Inflammatory macrophage treated with lipopolysaccharide for 4 hours (primary cell): ENCODE measurements at places on chromosomes 16 and 17.
A peak's percentile ranks its signal among the peaks of the same experiment; 100 is the strongest.

- DNase-seq = no peak
Observed at GRCh38 chr16:78816499-78817195, 717.2 kb downstream of the WWOX start.

DNA sequence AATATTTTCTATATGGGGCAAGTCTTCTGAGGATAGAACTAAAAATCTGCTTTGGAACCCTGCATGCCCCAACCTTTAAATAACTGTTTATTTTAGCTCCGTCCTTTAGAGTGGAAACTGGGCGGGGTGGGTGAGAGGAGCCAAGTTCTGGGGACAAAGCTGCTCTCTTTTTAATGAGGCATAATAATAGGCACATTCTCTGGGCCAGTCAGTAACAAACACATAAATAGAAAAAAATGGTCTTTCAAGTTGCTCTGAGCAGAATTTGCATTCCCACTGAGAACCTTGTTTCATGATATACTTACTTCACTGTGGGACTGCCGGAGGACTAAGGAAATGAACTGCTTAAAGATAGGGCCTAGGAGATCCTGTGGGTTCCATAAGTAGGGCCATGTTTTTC lies 51.5 kb downstream of the KNOP1 start:
- no peak for DNase-seq

DNA sequence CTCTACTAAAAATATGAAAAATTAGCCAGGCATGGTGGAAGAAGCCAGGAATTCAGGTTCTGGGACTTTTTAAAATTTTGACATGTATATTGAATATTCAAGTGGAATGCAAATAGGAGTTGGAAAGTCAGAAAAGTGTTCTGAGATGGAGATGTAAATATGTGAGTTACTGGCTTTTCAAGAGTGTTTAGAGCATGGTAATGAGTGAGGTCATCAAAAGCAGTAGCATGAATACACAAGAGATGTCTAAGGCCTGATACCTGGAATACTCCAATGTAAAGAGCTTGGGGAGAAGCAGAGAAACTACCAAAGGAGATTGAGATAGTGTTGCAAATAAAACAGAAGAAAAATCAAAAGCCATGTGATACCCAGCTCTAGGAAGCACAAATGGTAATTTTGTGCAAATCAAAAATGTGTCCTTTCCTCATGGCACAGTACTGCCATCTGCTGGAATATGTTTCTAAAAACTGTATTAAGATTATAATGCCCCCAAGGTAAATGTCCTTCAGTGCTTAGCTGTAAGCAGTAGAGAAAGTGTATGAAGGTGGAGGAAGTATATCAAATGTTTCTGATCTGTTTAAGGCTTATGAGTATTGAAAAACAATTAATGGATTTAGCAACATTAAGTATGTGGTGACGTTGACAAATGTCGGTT lies 908.4 kb downstream of the KCNJ18 start:
- DNase-seq = peak; percentile 10

GRCh38 chr17:16319969-16320368 lies 33.3 kb downstream of the CENPV start:
- no peak for DNase-seq

- peak; percentile 11 for DNase-seq
Observed at GRCh38 chr16:23155445-23156049, 6.3 kb upstream of the USP31 start.

GRCh38 chr16:56295059-56295665 lies 103.9 kb downstream of the GNAO1 start:
- DNase-seq = no peak

- DNase-seq = no peak
Observed at GRCh38 chr16:1865902-1866690, 5.9 kb downstream of the MEIOB start.

DNA sequence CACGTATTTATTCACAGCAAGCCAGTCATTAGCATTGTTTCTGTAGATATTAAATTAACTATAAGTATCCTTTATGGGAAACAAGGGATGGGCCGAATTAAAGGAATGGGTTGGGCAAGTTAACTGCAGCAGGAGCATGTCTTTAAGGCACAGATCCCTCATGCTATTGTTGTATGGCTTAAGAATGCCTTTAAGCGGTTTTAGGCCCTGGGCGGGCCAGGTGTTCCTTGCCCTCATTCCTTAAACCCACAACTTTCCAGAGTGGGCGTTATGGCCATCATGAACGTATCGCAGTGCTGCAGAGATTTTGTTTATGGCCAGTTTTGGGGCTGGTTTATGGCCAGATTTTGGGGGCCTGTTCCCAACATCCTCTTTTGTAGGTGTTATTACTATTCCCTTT lies 9.1 kb downstream of the PHKB start:
- no peak for DNase-seq

DNA sequence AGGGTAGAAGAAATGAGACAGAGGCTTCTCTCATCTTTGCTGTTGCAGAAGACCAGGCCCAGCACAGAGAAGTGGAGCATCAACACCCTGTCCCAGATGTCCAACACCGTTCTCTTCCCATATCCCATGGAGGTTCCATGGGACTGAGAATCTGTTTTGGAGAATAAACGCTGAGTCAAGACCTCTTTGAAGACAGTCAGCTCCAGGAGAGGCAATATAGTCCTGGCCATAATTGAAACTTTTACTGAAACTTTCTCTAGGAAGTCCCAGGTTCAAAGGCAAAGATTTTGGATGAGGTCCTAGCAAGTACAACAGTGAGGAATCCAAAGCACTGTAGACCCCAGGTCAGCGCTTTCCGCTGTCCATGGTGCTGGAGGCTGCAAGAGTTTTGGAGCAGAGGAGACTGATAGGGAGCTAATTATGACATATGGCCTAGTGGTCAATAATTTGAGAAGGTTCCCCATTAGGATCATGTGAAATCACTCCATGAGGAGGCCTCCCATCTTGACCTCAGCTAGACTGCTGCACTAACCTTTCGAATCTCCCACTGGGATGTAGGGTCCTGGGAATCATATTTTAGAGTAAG lies 36.0 kb downstream of the OSBPL7 start:
- no peak for DNase-seq

- DNase-seq = no peak
Observed at GRCh38 chr17:17982801-17983200, 10.1 kb downstream of the DRC3 start.

DNA sequence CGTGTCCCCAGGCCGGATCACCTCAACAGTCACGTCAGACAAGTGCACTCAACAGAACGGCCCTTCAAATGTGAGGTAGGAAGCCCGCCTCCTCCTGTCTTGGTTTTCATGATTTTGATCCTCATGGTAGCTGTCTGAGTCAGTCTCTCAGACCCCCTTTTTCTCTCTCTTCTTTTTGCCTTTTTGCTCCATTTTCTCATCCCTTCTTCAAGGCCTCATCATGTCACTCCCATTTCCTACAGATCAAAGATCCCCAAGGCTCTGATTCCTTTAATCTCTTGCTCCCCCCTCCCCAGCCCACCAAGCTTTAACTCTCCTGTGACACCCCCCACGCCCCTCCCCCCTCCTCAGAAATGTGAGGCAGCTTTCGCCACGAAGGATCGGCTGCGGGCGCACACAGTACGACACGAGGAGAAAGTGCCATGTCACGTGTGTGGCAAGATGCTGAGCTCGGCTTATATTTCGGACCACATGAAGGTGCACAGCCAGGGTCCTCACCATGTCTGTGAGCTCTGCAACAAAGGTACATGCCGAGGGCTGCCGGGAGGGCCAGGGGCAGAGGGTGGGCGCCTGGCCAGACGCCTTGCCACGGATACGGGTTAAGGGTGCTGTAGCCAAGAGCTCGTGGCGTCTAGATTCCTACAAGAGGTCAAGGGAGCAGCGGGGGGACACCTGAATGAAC lies 2.0 kb downstream of the MAZ start:
- no peak for DNase-seq

GRCh38 chr17:364308-364707 lies 11.7 kb upstream of the RPH3AL start:
- DNase-seq = no peak

DNA sequence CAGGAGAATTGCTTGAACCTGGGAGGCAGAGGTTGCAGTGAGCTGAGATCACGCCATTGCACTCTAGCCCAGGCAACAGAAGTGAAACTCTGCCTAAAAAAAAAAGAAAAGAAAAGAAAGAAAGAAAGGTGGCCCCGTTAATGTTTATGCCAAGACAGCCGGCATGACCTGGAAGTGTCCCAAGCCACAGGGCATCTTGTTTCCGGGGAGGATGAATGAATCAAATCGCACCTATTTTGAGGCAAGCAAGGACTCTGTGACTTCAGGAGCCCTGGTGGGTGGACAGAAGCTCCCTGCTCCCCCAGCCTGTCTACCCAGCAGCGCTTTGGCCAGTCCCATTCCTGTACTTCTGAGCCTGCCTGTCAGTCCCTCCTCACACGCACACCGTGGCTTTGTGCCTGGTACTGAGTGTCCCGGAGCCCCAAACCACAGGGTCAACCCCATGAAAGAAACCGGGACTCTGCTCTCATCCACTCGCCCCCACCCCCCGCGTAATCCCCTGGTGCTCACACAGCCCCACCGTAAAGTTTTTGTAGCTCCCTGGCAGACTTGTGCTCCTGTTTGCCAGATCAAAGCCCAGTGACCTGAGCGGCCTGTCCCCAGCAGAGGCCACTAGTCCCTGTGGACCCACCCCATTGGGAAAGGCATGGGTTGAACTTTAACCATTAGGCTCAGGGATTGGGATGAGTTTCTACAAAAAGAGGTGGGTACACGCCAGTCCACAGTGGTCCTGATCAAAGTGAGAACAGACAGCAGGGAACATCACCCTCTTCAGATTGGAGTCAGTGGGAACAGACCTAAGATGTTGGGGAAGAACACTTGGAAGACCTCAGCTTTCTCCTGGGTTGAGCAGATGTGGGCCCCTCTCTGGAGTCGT lies 19.3 kb downstream of the CD2BP2 start:
- peak; percentile 27 for DNase-seq

GRCh38 chr16:80084163-80084562 lies 456.6 kb upstream of the DYNLRB2 start:
- no peak for DNase-seq

- DNase-seq = no peak
Observed at GRCh38 chr17:75349589-75349988, 55.9 kb downstream of the GRB2 start.

DNA sequence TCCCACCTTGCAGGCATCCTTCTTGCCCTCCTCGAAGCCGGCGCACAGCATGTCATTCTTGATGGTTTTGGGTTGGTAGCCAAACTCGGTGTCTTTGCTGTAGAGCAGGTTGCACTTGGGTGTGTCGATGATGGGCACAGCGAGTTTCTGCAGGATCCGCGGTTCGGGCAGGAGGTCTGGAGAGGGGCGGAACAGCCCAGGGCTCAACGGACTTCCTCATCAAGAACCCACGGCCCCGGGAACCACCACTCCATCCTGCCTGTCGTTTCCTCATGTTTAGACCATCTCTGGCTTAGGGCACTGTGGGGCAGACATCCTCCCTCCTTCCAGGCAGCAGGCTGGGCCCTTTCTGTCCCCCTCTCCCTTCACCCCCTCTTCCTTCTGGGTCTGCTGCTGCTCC lies 6.5 kb downstream of the PRSS27 start:
- no peak for DNase-seq

GRCh38 chr17:1561420-1562175 lies 994 bp downstream of the PITPNA start:
- no peak for DNase-seq

GRCh38 chr17:59764292-59764741 lies 56.9 kb downstream of the VMP1 start:
- no peak for DNase-seq

GRCh38 chr17:75088465-75089417 lies 987 bp downstream of the SLC16A5 start:
- peak; percentile 71 for DNase-seq

DNA sequence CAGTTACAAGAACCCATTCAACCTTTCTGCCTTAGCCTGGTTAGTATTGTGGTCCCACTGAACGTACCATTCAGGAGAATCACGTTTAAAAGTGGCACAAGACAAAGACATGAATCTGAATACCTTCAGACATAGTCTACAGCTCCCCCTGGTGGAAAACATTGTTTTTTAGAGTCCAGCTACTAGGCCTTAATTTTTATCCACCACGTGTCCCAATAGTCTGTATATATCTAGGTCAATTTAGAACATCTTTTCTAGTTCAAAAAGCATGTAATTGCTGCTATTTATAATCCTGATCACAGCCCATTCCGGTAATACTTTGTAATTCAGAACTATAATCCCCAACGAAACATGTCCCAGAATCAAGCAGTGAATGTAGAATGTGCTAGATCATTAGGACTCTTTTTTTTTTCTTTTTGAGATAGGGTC lies 13.7 kb upstream of the GUCY2D start:
- peak; percentile 89 for DNase-seq

DNA sequence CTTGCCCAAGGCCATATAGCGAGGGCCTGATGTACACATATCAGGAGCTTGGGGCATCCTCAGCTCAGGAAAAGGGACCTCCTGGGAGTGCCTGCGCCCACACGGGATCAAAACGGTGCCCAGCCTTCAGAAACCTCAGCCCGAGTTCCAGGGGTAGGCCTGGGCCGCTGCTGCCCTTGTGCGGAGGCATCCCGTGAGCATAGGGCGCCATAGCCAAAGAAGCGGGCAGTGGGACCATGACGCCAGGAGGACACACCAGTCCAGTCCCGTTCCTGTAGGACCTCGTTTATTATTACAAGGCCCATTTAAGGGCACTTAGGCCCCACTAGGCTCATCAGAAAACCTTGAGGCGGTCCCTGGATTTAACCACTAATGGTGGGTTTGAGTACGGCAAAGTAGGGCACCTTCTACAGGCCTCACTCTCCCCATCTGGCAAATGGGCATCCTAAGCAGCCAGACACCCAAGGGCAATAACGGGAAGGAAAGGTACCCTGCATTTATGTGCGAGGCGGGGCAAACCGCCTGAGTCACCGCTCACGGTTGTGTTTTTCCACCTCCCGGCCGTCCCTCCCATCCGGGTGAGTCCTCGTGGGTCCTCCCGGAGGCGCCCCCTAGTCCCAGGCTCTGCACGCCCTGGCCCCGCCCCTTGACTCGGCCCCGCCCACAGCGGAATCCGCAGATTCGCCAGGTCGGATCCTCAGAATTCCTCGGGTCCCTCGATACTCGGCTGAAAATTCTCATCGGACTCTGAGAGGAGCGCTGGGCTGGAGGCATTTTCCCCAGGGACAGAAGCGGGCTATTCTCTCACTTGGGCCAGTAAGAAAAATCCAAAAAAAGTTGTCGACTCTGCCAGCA lies 726 bp upstream of the SETD1A start:
- peak; percentile 82 for DNase-seq

DNA sequence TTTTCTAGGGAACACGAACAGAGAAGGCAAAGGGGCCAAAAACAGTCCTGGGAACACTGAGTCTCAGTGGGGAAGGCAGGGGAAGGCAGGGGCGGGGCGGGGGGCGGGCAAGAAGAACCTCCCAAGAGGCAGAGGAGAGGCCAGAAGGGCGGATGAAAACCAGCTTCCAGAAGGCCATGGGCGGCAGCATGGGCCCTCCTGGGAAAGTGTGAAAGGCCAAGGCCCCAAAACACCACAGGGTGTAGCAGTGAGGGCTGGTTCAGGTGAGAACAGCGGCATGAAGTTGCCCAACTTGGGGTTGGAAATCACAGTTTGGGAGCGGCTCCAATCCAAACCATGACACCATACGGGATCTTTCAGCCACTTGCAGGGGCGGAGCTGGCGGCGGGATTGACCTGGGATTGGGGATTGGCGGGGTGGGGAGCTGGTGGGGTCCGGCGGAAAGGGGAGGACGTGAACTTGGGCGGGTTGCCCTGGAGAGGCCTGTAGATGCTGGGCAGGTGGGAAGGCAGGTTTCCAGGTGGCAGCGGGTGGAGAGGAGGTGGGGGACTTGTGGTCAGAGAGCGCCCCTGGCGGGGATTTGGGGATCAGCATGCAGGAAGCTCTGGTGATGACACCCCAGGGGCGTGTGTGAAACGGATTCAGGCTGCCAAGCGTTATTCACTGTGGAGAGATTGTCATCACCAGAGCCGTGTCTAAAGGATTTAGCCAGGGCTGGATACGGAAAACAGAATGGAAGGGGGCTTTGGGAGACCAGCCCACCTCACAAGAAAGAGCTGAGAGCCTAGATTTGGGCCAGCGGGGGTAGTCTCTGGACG lies 80.9 kb downstream of the ARHGAP23 start:
- DNase-seq = peak; percentile 73
